ENCODE measurements at places on chromosomes 13 and 19. TPM values are rescaled to one million over a fixed set of nuclear protein-coding genes. Genes with fewer than 3 reads are reported as not detected.
A peak's percentile ranks its signal among the peaks of the same experiment; 100 is the strongest.

DNA sequence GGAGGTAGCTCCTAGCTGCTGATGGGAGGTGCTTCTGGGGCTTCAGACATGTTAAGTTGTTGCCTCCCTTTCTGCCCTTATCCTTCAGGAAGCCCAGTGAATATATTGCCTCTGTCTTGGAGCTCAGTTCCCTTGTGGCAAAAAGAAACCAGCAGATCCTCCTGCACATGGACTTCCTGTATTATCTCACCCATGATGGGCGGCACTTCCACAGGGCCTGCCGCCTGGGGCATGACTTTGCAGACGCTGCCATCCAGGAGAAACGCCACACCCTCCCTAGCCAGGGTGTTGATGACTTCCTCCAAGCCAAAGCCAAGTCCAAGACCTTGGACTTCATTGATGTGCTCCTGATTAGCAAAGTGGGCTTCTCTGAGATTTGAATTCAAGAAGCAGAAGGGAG is 6.0 kb upstream of the CYP4F12 start:
- H3K27ac ChIP-seq, result no peak overlapping the region
- no peaks in the 10 kb centered on the region for H3K27me3 ChIP-seq
- H3K4me3 ChIP-seq, result no peak overlapping the region
- no peaks in the 10 kb centered on the region for H3K4me1 ChIP-seq
- H3K36me3 ChIP-seq, result no peaks in the 10 kb centered on the region

Gene FBL
- 253 TPM for total RNA-seq

- no peak for DNase-seq
- H3K4me3 ChIP-seq, result no peak overlapping the region
- no peaks in the 10 kb centered on the region for H3K4me1 ChIP-seq
- no peaks in the 10 kb centered on the region for H3K36me3 ChIP-seq
- no peaks in the 10 kb centered on the region for H3K27me3 ChIP-seq
- H3K27ac ChIP-seq, result no peak overlapping the region
Observed at GRCh38 chr13:24145674-24146073, 14.8 kb upstream of the SPATA13 start.

GRCh38 chr19:1132552-1133383 is 29.0 kb downstream of the GPX4 start:
- peak overlapping the region; percentile 78 for H3K4me3 ChIP-seq
- DNase-seq, result peak; percentile 61
- H3K36me3 ChIP-seq, result peaks cover 4% of the 10 kb centered on the region
- peaks cover 58% of the 10 kb centered on the region for H3K4me1 ChIP-seq
- no peaks in the 10 kb centered on the region for H3K27me3 ChIP-seq

Gene LSM14A
- total RNA-seq, result 139 TPM

GRCh38 chr19:55094456-55095259 is 19.0 kb downstream of the EPS8L1 start:
- no peak overlapping the region for H3K27ac ChIP-seq
- no peak for DNase-seq
- H3K4me3 ChIP-seq, result no peak overlapping the region
- H3K4me1 ChIP-seq, result peaks cover 6% of the 10 kb centered on the region

DNA sequence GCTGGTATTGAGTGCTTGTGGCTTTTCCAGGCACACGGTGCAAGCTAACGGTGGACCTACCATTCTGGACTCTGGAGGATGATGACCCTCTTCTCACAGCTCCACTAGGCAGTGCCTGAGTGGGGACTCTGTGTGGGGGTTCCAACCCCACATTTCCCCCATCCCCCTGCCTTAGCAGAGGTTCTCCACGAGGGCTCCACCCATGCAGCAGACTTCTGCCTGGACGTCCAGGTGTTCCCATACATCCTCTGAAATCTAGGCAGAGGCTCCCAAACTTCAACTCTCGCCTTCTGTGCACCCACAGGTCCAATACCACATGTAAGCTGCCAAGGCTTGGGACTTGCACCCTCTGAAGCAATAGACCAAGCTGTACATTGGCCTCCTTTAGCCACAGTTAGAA is 25.3 kb upstream of the ZSCAN18 start:
- peak; percentile 10 for DNase-seq
- H3K4me1 ChIP-seq, result no peaks in the 10 kb centered on the region
- no peaks in the 10 kb centered on the region for H3K27me3 ChIP-seq

DNA sequence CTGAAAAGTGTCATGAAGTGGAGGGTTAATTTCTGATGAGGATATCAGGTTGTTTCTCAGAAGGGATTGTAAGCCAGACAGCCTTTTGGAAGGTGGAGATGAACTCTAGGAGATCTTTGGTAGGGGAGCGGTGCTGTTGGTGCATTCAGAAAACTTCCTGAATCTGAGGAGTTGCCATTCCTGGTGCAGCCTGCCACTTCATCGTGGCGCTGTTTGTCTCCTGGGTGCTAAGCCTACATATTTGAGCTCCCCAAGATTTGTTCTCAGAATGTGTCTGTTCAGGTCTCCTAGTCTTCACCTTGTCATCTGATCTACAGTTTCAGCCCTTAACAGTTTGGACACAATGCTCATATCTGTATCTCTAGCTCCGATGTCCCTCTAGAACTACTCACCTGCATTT is 285.6 kb downstream of the MTUS2 start:
- DNase-seq, result no peak
- H3K36me3 ChIP-seq, result no peaks in the 10 kb centered on the region
- no peak overlapping the region for H3K27ac ChIP-seq
- H3K4me3 ChIP-seq, result no peak overlapping the region

Gene ZGLP1
- 6.4 TPM for total RNA-seq

Gene TECR
- total RNA-seq, result 68.9 TPM
